ENCODE measurements at places on chromosomes 11 and 22.

GRCh38 chr11:6390718-6391469 is 620 bp downstream of the SMPD1 start:
- DNase-seq: no peak

- DNase-seq: no peak
These were observed 4.4 kb downstream of the IFT27 start for GRCh38 chr22:36771356-36772063.

DNA sequence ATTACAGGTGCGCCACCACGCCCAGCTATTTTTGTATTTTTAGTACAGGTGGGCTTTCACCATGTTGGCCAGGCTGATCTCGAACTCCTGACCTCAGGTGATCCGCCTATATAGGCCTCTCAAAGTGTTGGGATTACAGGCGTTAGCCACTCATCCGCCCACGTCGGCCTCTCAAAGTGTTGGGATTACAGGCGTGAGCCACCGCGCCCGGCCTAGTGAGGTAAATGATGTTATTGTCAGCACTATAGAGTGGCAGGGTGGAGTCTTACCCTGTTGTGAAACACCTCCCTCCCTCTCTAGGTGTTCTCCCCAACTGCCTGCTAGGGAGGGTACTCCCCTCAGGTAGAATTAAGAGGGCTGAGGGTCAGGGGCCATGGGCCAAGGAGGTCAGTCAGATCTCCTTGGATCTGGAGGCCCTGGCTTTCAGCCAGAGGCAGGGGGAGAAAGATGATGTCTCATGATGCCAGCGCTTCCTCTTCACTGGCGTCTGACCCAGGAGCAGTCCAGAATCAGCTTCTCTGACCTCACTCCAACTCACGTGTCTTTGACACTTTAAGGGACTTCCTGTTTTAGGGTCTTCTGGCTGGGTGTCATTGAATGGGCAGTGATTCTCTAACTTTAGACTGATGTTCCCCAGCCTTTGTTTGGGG is 2.0 kb downstream of the GGA1 start:
- no peak for DNase-seq

DNA sequence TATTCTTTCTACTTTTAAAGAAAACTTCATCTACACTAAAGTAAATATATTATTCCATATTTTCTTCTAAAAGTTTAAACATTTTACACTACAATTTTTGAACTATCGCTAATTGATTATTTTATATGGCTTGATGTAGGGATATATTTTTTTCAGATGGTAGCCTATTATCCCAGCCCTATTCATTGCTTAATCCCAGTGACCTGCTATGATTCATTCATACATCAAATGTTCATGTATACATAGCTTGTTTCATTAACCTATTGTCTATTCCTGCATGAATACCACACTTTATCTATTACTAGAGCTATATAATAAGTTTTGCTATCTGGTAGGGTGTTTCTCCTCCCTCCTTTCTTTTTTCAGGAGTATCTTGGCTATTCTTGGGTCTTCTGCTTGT is 5.0 kb upstream of the ROBO4 start:
- DNase-seq: no peak

- DNase-seq: no peak
These were observed 43.2 kb upstream of the BLID start for GRCh38 chr11:122159173-122159721.

DNA sequence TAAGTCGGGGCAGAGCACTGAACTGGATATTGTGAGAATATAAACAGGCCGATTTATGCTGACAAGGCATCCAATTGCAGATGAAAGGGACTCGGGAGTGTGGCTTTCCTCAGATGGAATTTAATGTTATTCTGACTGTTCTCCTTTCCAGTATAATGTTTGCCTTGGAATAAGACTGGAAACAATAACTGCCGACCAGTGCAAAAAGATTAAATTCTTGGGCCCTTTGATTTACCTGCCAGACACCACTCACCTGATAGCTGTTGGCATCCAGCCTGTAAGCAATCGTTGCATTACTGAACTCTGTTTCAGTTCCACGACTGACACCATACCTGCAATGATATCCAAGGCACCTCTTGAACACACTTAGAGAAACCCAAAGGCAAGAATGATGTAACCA is 10.9 kb downstream of the NUP160 start:
- DNase-seq: no peak

- no peak for DNase-seq
These were observed 90.9 kb downstream of the EXT2 start for GRCh38 chr11:44186321-44186930.

DNA sequence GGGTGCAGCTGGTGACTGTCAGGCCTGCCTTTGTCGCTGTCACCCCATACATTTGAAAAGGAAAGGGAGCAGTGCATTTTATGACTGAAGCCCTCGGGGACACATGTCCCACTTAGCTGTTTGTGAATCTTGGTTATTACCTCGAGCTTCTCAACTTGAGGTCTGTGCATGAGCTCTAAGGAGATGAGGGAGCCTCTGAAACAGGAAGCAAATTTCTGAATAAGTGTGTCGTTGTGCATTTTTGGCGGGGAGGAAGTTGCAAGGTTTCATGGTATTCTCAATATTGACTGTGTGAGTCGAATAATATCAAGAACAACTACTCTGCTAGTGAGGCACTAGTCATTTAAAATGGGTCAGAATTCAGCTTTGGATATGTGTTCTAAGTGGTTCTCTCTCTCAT is 149.7 kb upstream of the PLET1 start:
- DNase-seq: no peak

GRCh38 chr22:23149743-23150238 is 4.5 kb downstream of the RAB36 start:
- DNase-seq: no peak

DNA sequence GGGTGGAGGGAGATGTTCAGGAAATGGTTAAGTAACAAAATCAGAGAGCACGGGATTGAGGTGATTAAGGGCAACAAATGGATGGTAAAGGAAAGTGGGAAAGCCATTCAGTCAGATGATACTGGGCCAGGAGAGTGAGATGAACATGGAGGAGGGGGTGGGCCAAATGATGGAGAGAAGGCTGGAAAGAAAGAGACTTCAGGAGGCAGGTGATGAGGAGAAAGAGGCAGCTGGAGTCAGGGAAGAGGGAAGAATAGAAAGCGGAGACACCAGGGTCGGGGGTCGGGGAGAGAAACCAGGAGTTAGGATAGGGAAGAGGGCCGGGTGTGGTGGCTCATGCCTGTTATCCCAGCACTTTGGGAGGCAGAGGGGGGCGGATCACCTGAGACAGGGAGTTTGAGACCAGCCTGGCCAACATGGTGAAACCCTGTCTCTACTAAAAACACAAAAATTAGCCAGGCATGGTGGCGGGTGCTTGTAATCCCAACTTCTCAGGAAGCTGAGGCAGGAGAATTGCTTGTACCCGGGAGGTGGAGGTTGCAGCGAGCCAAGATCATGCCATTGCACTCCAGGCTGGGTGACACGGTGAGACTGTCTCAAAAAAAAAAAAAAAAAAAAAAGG is 4.7 kb upstream of the KDM2A start:
- no peak for DNase-seq

DNA sequence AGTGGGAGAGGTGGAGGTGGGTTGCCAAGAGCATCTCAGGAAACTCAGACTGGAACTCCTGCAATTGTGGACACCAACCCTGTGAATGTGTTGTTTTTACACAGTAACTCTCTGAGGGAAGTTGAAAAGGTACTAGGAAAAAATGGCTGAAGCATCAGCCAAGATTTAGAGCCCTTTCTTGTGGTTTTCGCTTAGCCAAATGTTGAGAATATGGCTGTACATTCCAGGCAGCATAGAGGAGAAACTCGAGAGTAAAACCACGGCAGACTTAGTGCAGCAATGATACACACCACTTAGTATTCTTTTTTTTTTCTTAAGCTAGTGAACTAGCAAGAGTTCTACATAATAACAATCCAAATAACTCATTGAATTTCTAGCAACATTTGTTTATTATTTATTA is 309.7 kb upstream of the MTNR1B start:
- no peak for DNase-seq

- peak; percentile 64 for DNase-seq
These were observed at the start of gene PTPRCAP for GRCh38 chr11:67437082-67437808. Gene PTPRCAP, minus strand, starts transcription at chr11:67437682. Its CDS starts 63 bp downstream, at chr11:67437619.

GRCh38 chr11:124644426-124645280 is 22.0 kb downstream of the TBRG1 start:
- no peak for DNase-seq

- DNase-seq: no peak
These were observed 717 bp upstream of the SLC7A4 start for GRCh38 chr22:21032868-21033688.

DNA sequence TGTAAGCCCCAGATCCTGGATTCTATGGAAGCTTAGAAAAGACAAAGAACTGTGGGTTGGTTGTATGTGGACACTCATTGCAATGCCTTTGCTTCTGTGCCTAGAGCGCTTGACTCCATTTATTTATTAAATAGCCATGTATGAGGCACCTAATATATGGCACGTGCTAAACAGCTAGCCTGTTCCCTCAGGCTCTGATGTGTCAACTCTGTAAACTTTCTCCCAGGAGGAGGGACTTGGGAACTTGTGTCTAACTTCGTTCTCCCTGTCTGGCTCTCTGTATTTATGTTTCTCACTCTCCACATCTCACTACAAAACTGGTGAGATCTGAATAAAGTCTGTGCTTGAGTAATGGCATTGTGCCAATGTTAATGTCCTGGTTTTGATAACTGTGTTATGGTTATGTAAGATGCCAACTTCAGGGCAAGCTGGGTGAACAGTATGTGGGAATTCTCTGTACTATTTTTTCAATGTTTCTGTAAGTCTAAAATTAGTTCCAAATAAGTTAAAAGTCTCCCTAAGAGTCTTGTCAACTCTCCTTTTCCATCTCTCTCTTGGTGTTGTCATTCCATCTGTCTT is 34.1 kb upstream of the ZBTB16 start:
- DNase-seq: no peak

- no peak for DNase-seq
These were observed 4.6 kb upstream of the CCDC188 start for GRCh38 chr22:20155330-20156041.

GRCh38 chr11:130775306-130776060 is 140.8 kb downstream of the SNX19 start:
- DNase-seq: no peak

DNA sequence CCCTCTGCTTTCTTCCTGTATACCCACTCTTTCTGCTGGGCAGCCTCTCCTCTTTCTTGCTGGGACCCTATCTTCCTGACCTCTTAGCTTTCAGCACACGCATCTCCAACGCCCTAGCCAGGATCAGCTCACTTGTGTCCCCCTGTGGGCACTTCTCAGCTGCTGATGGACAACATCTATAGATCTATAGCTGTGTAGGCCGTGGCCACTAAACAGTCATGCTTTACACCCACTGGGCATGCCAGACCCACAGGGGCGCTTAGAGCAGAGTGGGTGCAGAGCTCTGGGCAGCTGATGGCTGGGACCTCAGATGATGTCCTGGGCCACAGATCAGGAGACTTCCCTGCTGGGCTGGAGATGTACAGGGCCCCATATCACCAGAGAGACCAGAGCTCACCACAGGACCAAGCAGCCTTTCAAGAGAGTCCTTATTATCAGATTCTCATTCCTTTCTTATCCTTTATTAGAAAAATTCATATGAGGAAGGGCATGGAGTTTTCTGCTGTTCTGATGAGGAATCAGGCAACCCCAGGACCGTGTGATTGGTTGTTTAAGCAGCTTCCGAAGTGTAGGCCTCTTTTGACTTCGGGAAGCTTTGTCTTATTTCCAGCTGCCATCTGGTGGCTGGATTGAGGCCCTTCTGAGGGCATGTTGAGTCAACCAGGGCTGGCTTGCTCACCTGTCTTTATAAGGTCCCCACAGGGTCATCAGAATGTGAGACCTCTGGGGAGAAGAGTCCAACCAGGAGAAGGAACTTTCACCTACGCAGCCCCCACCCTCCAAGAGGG is 60.5 kb downstream of the OSBP2 start:
- DNase-seq: no peak

- DNase-seq: no peak
These were observed 13.7 kb downstream of the ELF5 start for GRCh38 chr11:34499719-34500500.

GRCh38 chr11:129434641-129435498 is 59.2 kb downstream of the BARX2 start:
- DNase-seq: no peak

DNA sequence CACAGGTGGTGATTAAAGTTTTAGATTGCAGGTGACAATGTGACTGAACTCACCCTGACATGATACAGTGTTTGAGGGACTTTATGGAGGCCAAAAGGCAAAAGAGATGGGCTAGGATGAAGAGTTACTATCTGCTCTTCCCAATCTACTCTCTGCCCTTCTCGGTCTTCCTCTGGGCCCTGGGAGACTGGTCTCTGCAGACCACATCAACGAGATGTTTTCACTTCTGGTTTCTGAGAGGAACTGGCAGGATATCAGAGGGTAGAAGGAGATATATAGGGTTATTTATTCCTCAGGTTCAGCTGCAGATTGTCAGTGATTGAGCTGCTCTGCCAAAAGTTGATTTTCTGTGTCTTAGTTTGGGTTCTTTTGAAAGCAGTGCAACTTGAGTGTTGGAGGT is 32.4 kb upstream of the CD44 start:
- DNase-seq: no peak

DNA sequence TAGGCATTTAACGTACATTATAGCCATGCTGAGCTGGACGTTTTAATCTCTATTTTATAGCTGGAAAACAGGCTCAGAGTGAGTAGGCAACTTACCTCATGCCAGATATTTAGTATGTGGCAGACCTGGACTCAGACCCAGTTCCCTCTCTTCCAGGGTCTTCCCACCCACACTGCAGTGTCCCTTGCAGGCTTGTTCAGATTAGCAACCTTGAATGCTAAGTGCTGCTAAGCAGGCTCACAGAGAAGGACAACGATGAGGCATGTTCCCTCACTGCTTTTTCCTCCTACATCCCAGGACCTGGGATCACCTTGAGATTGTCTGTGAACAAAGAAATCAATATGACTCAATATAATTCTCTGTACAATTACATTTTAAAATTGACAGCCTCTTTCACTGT is 65.6 kb downstream of the NCAM1 start:
- no peak for DNase-seq

- DNase-seq: no peak
These were observed 2.2 kb upstream of the P2RX6 start for GRCh38 chr22:21012446-21013407.

DNA sequence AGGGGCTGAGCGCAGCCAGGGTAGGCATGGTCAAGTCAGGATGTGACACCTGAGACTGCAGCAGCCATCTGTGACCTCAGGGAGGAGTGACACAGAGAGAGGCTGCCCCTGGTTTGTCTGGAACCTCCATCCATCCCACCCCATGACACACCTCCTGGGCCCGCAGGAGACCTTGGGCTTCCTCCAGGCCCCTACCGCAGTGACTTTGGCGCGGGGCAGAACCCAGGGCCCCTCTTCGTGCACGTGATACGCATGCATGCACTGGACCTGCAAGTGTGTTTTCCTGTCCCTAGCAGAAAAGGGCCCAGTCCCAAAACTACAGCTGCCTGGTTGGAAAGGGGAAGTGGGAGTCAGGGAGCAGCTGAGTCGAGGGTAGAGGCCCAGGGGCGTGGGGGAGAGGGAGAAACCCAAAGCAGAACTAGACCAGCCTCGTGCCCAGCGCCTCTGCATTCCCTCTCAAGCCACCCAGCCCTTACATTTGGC is 7.9 kb upstream of the CYTH4 start:
- DNase-seq: no peak

GRCh38 chr11:121924191-121924590 is 191.8 kb downstream of the BLID start:
- DNase-seq: no peak

- DNase-seq: no peak
These were observed 203.7 kb downstream of the CTTN start for GRCh38 chr11:70601861-70602538.

GRCh38 chr11:128421577-128422330 is 165.6 kb downstream of the ETS1 start:
- no peak for DNase-seq
